Stimulated activated CD8-positive, alpha-beta memory T cell treated with anti-CD3 and anti-CD28 coated beads, Interleukin-4, amount 100 ng/mL, for 4 hours (primary cell): ENCODE measurements at places on chromosomes 7 and 10.

DNA sequence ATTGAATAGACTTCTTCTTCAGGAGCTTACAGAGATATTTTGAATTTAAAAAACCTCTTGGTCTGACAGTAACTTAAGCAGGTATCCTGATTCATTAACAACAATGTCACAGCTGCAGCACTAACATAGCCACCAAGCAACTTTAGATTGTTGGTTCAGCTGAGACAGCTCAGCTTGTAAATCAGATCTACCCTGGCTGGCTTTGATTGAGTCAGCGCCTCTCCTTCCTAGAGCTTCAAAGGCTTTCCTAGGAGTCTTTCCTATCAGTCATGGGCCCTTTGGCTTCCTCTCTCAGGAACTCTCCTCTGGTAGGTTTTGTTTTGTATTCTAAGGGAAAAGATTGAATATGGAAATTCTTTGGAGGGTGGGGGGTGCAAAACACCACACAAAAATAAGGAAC, 70.7 kb upstream of the STEAP4 start:
- no peak for DNase-seq

DNA sequence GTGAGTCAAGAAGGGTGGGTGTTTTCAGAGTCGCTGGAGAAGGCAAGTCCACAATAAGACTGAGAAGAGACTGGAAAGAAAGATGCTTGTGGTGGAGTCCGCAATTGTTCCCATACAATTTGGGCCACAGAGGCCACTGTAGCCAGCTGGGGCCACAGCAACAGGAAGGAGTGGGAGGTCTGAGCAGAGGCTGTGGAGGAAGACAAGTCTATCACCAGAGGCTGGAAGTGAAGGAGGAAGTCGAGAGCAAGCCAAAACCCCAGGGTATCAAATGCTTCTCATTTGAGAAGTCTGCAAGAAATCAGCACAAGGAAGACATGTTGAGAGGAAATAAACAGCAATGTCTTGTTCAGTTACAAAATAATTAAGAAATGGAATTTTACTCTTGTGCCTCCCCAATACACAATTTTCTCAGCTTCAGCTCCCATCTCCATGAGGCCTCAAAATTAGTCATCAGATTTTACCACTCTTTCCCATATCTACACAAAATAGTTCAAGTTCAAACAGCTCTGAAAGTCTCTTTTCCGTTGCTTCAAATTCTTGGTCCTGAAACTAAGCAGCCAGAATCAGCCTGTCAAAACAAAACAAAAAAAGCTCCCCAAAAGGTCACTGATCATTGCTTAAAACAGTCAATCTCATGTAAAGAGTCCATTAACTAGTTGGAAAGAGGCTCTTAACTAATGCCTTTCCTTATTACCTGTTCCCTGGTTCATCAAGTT, 31.6 kb downstream of the SLC16A12 start:
- no peak for DNase-seq

DNA sequence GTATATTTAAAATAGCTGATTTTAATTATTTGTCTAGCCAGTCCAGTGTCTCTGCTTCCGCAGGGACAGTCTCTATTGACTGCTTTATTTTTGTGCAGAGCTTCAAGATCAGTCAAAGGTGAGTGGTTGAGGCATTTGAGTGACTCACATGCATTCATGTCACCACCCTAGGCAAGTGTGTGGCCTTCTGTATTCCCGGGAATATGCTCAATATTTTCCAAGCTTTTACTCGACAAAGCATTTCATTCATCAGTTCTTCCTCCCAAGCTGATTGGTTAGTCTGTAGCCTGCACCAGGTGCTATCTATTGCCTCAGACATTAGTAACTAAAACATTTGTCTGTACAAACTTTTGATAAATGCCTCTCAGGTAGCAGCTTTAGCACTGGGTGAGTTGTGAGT, 471.5 kb upstream of the NRG3 start:
- DNase-seq = no peak

DNA sequence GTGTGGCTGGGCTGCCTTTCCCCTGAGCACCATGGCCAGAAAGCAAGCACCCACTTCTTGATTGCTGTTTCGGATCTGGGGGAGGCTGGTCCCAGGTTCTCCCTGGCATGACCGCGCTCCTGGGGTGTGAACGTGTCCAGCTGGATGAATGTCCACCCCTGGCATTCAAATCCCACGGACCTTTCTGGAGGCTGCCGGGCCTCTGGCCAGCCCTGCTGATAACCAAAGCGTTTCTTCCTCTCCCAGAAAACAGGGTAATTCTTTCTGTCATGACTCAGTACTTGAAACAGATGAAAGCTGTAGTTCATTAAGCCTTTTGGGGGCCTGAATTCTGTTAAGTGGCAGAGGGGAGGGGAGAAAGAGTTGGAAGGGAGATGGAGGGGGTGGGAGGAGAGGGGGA, 73.1 kb upstream of the SAMD8 start:
- DNase-seq = no peak

- DNase-seq = no peak
Measured at GRCh38 chr7:45159296-45159695, 1.7 kb downstream of the RAMP3 start.

DNA sequence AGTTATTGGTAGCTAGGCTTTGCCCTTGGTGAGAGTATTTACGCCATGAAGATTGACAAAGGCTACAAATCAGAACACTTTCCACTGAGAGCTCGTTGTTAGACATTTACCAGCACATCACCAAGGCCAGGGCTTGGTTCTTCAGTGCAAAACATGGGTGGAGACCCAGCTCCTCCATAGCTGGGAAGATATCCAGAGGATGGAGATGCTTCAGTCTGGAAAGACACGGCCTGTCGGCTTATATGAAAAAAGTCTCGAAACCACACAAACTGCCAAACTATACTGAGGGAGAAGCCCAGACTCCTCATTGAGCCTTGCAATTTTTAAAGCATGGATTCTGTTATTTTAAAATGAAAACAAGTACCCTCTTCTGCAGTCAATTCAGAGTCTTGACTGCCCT, 83.4 kb upstream of the ANLN start:
- no peak for DNase-seq

- DNase-seq = no peak
Measured at GRCh38 chr7:127911968-127912511, 119.2 kb downstream of the LRRC4 start.

DNA sequence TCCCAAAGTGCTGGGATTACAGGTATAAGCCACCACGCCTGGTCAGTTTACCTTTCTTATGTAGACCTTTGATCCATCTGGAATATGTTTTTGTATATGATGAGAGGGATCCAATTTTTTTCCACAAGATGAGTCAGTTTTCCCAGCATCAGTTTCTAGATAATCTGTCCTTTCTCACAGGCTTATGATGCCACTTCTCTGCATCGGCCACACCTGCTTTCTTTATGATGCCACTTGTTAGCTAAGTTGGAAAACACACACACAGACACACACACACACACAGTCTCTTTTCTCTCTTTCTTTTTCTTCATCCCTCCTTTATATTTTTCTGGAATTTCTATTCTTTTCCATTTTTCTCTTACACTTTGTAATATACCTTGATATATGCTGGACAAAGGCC, 240.8 kb downstream of the BICC1 start:
- no peak for DNase-seq

DNA sequence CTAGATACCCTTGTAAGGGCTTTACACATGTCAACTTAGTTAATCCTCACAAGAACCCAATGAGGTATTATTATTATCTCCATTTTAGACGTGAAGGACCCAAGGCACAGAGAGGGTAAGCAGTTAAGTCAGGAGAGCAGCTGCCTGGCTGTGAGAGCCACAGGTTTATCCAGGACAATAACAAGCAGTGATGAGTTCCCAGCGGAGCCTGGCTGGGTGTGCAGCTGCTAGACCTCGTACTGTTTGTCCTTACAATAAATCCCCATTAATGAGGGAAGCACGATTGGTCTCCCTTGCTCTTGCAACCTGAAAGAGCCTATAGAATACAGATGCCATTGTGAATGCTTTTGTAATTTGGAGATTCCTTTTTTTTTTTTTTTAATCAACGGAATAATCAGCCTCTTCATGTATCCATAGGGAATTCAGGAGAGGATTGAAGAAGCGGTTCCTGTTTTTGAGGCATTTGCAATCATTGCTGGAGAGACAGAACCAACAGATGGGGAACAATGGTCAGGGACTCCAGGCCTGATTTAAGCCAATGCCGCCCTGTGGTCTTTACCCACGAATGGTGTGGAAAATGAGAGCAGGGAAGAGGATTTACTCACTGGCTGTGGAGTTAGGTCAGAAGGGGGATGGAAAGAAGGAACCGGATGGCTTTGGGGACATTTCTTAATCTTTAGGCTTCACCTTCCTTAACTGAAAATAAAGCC, 12.3 kb upstream of the ASB4 start:
- no peak for DNase-seq

DNA sequence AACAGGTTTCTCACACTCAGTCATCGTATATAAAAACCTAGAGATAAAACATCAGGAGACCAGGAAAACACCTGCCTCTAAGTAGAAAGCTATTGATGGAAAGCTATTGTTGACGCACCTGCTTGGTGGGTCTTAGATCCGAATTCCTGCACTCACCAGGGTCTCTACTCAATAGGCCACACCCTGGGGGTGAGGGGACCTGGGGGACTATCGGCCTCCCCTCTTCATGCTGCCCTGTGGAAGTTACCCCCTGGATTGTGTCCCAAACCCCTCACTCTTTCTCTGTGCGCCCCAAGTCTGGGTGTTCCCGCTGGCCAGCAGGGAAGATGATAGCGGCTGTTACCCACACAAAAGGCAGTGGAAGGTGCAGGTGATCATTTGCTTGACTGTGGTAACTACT, 313.0 kb downstream of the WDR37 start:
- DNase-seq = no peak

GRCh38 chr7:36210291-36210922, 57.4 kb downstream of the EEPD1 start:
- DNase-seq = no peak

DNA sequence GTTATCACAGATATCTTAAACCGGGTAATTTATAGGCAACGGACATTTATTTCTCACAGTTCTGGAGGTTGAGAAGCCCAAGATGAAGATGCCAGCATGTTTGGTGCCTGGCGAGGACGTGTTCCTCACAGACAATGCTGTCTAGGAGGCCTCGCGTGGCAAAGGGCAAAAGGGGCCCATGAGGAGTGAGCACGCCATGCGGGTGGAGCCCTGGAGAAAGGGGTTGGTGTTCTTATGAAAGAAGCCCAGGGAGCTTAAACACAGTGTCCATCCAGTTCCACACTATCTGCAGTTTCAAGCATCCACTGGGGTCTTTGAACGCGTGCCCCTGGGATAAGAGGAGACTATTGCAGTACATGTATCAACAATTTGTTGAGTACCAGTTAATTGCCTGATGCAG, 51.4 kb downstream of the CXCL12 start:
- no peak for DNase-seq

GRCh38 chr10:66822801-66823200, 103.0 kb upstream of the LRRTM3 start:
- no peak for DNase-seq

- DNase-seq = no peak
Measured at GRCh38 chr7:101466871-101467270, 104.2 kb downstream of the COL26A1 start.

DNA sequence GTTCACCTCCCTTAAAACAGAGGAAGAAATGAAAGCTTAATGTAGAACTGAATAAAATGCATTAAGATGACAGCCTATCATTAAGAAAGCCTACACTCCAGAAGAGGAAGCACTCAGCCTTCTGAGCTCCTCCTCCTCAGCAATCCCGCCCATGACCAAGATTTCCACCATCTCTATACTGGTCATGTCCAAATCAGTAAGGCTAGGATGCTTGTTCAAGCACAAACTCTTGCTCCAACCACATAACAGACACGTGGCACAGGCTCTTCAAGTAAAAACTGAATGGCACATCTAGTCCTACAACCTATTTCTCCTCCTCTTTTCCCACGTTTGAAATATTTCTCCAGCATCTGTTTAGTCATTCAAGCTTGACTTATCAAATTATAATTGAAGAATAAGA, 454.1 kb downstream of the PARD3 start:
- no peak for DNase-seq

- DNase-seq = no peak
Measured at GRCh38 chr7:33762911-33763306, 142.4 kb upstream of the BMPER start.

DNA sequence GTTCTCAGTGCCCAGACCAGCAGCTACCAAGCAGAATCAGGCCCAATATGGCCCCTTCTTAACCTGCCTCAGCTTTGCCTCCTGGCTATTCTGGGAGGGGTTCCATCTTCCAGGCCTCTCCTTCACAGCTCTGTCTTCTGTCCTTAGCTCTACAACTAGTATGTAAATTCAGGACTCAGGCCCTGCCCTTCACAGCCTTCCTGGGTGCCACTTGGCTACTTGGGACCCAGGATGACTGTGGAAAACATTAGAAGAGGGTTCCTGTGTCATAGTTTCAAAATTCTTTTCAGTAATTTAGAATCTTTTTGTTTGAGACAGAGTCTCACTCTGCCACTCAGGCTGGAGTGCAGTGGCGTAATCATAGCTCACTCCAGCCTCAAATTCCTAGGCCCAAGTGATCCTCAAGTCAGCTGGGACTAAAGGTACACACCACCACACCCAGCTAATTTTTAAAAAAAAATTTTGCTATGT, 33.2 kb upstream of the PAPSS2 start:
- DNase-seq = no peak

- no peak for DNase-seq
Measured at GRCh38 chr7:91243591-91244301, 20.5 kb upstream of the FZD1 start.

DNA sequence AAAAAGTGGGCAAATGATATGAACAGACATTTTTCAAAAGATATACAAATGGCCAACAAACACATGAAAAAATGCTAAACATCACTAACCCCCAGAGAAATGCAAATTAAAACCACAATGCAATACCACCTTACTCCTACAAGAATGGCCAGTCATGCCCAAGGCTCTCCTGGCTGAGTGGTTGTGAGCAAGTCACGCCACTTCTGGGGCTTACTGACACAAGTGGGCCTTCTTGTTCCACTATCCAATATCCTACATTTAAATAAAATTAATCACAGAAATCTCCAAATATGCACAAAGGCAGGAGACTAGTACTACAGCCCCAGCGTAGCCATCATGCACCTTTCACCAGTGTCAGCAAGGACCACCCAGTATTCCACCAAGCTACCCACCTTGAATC, 181.9 kb downstream of the TNS3 start:
- no peak for DNase-seq

DNA sequence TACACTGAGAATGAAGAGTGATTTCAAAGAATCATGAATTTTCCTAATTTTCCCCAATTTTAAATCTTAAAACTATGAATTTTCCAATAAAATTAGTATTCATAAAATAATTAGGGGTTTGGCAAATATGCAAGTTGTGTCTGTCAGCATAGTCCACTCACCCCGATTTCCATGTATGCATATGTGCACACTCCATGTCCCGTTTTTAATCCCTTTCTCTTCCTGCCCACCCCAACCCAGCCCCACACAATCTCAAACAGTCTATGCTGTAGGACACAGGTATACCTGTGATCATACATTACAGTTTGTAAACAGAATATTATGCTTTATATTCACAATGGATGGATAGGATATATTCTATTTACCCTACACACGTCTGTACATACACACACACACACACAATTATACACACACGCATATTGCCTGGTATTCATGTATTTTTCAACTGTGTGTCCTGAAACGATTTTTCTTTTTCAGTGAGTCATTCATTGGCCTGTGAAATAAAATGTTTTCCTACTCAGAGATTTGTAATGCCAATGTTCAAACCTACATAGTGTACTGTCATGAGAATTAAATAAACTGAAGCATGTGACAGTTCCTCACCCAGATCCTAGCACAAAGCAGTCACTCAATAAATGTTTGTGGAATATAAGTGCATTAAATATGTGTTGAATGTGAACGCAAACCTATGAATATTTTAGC, 144.3 kb downstream of the PDE1C start:
- no peak for DNase-seq
